Activated T-cell treated with anti-CD3 and anti-CD28 coated beads for 24 hours (primary cell): ENCODE measurements at places on chromosomes 1 and 21.

DNA sequence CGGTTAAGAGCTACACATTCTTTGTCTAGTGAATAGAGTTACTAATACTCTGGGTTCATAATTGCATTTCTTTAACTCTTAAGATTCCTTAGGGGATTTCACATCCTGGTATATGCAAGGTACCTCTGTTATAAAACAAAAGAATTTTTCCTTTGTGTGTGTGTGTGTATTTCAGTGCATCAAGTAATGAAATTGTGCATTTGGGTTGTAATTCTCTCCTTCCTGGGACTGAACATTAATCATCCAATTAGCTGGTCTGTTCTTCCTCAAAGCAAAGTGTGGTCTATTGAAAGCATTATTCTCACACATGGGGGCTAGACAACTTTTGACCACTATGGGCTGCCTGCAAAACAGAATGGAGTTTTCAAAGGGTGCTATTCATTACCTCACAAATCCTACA, 74.0 kb downstream of the ZC3H11B start:
- no peak for DNase-seq

DNA sequence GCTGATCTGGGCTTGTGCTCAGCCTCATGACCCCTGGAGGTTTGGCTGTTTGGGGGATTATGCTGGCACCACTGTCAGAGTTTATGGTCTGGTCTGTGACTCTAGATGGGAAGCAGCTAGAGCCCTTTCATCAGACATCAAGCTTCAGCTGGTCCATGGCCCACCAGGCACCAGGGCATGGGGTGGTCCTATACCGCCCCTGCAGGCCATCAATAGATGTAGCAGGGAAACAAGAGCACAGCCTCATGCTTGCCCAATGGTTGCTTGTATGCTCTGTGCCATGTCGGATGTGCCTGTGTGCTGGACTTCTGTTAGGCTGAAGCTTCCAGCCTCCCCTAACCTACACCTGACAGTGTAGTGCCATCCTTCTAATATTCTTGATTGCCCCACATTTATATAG, 71.1 kb upstream of the CD34 start:
- DNase-seq, result no peak

- no peak for DNase-seq
Measured at GRCh38 chr1:185074307-185074706, 28.9 kb downstream of the RNF2 start.

DNA sequence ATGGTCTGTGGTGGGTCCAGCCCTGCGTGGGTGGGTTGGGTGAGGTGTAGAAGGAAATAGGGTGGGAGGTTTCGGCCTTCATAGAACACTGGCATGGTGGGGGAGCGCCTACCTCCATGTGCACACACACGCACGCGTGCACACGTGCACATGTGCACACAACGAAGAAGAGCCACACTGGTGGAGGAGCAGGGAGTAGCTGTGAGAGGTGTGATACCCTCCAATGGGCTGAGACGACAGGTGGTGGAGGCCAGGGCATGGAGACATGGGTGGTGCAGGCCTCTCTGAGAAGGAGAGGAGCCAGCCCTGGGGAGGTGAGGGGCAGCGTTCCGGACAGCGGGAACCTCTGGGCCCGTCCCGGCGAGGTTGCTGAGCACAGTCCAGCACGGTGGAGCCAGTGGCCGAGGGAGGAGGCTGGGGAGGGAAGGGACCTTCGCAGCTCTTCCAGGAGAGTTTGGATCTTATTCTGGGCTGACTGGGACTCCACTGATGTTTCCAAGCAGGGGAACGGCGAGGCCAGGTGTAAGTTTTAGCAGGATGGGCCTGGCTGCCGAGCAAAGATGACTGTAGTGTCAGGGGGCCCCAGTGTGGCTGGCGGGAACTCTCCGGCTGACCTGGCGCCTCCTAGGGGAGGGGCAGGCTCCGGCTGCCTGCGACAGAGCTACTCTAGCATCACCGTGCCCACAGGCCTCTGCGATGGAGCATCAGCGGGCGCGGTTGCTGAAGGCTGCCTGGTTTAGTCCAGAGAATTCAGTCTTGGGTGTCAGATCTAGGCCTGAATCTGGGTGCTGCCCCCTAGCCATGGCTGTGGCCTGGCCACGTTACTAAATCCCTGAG, 107.2 kb downstream of the ARHGEF10L start:
- no peak for DNase-seq

- DNase-seq, result no peak
Measured at GRCh38 chr1:1034439-1034781, 14.5 kb downstream of the AGRN start.

DNA sequence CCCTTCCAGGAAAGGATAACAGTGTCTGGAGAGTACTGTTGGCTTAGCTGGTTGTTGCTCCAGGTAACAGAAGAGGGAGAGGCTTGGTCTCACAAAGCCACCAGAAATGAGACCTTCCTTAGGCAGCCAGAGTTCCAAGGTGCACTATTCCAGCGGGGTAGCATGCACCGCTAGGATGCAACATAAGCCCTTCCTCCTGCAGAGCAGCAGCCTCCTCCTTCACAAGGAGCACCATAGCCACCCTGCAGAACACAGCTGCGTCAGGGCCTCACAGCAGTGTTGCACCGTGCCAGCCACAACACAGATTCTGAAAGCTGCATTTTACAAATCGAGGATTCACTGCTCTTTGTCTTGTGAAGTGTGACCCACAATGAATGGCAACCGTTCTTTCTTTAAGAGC, 142.0 kb downstream of the CLIC6 start:
- no peak for DNase-seq

DNA sequence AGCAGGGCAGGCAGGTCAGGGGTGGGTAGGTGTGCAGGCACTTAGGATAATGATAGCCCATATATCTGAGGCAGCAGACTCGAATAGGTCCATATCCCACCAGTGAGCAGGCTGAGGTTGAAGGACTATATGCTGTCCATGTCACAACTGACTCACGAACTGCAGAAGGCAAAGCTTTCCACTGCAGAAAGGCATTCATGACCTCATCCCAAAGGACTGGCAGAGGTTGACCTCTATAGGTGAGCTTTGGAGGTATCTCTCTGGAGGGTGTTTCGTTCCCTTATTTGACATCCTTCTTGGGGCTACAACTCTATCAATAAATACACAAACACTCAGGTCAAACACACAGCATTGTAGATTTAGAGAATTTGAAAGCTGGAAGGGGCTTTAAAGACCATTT, 42.8 kb upstream of the MARK1 start:
- no peak for DNase-seq

DNA sequence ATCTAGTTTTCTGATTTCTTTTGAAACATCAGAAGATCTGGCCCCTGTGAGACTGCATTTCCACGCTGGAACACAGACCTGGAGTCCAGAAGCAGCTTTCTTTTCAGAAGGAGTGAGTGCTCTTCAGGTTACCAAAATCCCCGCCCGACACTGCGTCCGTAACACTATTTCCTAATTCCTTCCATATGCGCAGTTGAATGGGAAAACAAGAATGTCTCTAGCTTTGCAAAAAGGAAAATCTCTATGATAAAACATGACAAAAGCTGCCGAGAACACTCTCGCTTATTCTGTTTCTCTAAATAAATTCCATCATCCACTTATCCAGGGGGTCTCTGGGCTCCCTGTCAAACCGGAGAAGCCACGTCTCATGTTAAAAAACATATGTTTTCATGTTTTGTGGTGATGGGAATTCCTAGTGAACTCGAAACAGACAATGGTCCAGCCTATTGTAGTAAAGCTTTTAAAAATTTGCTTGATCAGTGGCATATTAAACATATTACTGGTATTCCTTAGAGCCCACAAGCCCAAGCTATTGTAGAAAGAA, 67.7 kb downstream of the PLD5 start:
- DNase-seq, result no peak

DNA sequence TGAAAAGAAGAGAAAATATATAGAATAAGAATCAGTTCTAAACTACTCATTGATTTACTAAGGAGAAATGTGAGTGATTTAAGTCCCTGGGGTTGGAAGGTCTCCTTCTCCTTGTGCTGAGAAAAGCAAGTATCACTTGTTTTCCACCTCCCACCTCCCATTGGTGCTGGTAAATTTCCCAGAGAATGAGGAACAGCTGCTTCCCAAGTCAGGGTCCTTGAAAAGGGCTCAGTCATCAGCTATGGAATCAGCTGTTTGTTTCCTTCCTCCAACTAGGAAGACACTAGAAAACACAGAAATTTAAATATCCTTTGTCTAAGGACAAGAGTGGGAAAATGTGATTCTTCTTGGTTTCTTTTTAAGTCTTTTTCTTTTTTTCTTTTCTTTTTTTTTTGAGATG, 131.3 kb upstream of the C1orf21 start:
- no peak for DNase-seq

DNA sequence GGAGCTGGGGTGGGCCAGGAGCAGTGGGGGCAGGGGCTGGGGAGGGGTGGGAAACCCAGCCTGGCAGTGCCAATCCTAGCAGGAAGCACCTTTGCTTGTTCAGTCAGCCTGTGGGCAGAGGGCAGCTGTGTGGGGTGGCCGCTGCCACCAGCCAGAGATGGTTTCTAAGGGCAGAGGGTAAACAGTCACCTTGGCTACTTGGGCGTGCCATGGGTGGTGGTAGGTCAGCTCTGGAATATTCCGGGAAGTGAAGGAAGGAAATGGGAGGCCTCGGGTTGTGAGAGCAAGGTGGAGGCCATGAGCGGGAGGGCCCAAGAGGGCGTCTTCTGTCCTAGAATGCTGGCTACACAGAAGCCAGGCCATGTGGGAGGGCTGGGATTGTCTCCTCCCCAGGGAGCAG, 20.7 kb upstream of the WNT4 start:
- no peak for DNase-seq

GRCh38 chr21:36155603-36156338, 853 bp upstream of the DOP1B start:
- DNase-seq, result no peak

GRCh38 chr1:238404921-238405320, 514.2 kb upstream of the ZP4 start:
- no peak for DNase-seq

DNA sequence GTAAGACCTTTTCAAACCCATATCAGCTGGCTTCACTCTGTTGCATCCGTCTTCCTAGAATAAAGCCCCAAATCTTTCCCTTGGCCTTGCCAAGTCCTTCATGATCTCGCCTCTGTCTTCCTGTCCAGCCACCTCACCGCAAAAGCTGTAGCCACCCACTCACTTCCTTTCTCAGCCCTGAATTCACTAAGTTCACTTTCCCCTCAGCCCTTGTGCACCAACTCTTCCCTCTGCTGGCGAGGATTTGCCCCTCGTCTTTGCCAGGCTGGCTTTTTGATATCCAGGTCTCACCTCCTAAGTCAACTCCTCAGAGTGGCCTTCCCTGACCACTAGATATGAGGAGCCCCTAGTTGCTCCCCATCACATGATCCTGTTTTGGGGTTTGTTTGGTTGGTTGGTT, 3.9 kb upstream of the COL16A1 start:
- DNase-seq, result no peak

GRCh38 chr1:42806171-42806570, 10.8 kb upstream of the ERMAP start:
- DNase-seq, result no peak
